SW 1271 (cell line): ENCODE measurements at places on chromosomes 1 and 21.

DNA sequence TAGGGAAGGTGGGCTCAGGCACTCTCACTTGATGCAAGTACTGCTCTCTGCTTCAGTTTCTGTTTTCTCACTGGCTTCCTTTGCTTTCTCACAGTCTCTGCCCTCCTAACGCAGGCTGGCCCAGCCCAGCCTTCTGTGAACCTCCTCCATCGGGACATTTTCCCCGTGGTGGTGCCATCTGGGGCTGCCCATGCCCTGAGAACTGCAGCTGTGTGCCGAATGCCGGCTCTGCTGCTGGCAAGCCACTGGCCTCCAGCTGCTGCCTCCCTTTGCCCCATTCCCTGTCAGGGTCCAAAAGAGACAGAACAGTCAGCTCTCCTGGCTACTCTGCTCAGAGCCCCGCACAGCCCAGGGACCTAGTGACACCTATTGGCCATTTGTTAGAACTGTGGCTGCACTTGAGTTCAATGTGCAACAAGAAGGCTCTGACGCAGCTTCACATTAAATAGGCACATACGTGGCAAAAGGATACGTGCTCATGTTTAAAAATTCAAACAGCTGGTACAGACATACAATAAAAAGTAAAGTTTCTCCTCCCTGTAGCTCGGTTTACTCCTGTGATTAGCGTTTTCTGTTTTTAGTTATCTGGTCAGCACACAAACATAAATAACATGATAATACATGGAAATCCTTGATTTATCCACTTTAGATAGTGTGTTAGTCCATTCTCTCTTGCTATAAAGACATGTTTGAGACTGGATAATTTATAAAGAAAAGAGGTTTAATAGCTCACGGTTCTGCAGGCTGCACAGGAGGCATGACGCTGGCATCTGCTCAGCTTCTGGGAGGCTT is 46.6 kb downstream of the FCRL5 start:
- peak; percentile 10 for DNase-seq

- no peak for DNase-seq
Observed at GRCh38 chr1:229620876-229621275, 5.0 kb downstream of the TAF5L start.

- no peak for DNase-seq
Observed at GRCh38 chr1:246427611-246428010, 79.5 kb downstream of the SMYD3 start.

DNA sequence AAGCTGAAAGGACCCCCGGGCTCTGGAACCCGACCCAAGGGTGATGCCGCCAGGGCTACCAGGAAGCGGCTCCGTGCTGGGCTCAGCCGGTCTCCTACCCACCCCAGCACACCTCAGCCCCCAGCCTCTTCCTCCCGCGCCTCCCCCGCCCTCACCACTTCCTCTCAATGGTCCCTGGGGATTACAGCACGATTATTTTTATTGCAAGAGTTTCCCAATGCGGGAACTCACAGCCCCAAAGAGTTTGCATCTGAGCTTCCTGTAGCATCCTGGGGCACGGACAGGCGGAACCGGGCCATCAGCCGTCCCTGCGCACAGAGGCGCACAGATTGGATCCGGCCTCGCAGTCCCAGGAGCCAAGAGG is 8.7 kb upstream of the SLX9 start:
- DNase-seq = no peak

DNA sequence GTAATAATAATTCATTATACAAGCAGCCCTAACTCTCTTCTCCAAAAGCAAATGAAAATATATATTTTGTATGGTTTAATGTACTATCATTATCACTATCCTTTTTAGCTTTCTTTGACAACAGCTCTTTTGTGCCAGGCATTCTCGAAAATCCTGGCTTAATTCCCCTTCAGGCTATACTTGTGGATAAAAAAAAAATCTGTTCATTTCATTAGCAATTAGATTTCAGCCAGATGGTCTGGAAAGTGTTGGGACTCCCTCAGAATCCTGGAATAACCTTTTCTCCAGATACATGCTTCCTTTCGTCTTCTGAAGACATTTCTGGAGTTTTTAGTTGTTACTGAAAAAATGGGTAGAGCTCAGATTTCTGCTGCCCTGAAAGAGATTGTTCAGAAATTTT is 83.4 kb upstream of the PLPPR4 start:
- no peak for DNase-seq

DNA sequence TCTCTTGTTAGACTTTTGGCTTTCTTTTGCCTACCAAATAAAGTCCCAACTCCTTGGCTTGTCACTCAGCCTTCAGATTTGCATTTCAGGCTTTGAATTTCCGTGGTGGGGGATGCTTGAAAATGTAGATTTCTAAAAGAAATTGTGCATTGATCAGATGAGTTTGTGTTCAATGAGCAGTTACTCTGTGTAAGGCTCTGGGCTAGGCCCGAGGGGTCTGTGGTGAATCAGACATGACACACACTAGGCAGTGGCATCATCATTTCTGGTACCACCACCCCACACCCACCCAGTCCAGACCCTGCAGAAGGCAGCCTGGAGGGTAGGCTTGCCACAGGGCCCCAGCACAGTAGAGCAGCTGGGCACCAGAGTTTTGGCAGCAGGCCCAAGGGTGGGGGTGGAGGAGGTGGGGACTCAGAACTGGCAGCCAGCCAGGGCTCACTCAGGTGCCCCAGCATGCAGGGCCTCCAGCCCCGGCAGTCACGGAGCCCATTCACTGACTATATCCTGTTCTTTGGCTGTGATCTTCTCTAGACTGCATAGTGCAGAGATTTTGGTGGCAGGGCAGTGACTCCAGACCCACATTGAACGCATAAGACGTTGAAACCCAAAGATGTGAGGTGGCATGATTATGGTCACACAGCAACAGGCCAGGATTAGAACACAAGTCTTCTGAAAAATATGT is 97.2 kb upstream of the ARTN start:
- DNase-seq = no peak

DNA sequence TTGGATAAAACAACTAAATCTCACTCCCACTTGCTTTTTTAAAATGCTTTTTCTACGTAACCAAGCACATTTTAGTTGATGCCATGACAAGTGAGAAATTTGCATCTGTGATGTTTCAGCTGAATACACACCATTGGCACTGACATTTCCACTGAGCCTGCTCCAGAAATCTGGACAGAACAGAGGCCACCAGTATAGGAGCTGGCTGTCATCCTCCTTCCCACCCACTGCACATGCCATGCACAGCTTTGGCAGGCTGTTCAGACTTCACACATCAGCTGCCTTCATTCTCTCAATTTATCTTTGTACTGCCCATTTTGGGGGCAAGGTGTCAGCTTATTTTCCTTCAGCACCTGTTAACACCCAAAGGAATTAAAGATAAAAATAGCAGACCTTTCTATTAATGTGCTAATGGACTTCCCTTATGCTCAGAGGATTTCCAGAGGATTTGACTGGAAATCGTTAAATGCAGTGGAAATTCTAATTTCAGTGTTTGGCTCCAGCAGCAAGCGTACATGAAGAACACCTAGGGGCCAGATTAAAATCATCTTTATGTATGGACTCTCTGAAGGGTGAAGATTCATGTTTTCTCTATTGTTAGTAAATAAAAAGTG is 12.9 kb upstream of the PODN start:
- DNase-seq = no peak

- no peak for DNase-seq
Observed at GRCh38 chr1:203678943-203679661, 52.5 kb downstream of the ATP2B4 start.

DNA sequence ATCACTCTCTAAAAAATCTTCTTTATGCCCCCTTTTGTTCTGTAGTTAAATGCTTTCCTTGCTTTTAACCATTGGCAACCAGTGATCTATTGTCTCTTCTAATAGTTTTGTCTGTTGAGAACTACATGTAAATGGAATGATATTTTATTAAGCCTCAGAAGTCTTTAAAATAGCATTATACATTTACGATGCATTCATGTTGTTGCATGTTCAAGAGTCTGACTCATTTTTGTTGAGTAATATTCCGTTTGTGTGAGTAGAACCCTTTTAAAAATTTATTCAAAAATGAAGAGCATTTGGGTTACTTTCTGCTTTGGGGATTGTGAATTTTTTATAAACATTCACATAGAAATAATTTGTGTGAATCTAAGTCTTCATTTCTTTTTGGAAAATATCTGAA is 1352.9 kb downstream of the NCAM2 start:
- no peak for DNase-seq

- no peak for DNase-seq
Observed at GRCh38 chr1:169143984-169144383, 37.5 kb downstream of the ATP1B1 start.

DNA sequence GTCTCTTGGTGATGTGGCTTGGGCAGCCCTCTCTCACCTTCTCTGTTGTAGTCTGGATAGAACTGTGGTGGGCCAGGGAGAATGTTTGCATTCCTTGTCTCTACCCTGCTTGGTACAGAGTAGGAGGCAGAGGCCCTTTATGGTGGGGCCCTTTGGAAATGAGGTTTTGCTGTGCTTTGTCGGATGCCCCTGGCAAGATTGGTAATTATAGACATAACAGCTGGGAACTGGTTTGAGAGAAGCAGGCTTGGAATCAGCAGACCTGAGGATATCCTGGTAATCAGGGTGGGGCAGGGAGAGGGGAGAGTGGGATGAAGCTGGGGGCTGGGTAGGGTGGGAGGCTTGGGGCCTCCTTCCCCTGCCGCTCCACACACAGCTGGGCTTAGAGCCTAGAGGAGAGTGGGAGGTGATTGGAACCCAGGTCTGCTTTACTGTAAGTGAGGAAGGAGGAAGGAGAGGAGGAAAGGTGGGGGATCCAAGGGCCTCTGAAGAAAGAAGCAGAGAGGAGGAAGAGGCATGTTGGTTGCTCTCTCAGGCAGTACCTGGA is 5.0 kb downstream of the VANGL2 start:
- no peak for DNase-seq

DNA sequence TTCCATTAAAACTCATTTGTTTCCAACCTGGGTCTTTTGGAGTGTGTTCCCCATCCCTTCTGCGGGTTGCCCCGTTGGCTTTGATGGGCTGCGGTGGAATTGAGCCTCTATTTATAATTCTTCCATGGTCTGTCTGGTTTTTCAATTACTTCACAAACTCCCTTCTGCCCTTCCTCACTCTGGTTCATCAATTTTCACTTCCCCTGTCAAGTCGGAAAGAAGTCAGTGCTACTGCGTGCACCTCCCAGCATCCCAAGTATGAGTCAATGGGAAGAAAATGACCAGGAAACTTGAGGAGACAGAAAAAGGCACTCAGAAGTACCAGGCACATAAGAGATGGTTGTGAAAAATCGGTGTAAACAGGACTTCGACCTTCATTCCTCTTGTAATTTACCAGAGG is 126.2 kb downstream of the KAZN start:
- DNase-seq = no peak

DNA sequence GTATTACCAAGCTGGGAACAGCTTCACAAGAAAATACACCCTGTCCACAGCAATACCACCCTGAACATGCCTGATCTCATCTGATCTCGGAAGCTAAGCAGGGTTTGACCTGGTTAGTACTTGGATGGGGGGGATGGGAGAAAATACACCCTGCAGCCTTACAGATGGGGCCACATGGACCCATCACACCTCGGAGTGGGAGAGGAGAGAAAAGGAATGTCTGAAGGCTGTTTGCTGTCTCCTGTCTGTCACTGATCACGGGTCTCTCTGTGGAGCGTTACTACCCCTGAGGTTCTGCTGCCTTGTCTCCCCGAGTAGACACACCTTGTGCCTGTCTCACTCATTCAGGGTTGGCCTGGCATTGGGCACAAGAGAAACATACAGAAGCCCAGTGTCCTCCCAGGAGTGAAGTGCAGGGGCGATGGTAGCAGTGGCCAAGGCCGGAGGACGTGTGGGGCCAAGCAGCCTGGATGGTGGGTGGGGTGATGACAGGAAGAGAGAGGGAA is 48.0 kb downstream of the TEX35 start:
- DNase-seq = no peak

DNA sequence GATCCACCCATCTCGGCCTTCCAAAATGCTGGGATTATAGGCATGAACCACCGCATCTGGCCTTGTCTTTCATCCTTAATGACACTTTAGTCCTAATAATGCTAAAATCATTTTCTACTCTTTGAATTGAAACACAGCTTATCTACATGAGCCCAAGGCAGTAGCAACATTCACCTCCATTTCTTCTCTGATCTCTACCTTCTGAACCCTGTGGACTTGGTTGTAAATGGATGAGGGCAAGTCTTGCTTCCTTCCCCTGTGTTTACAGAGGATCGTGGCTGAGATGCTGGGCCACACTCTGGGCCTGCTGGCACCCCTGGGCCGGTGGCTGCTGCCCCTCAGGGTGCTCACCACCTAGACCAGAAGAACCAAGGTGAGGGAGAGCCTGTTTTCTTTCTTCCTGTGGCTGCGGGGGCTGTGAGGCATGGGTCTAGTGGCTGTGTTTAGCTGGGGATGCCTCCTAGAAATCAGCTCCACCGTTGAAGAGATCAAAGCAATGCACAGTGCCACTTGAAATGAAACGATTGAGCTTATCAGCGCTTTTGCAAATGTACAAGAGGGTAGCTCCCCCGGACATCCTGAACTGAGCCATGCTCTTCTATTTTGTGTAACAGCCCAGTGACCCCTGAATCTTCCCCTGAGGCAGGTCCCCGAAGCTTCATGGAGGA is 32.2 kb upstream of the LGALS8 start:
- no peak for DNase-seq

DNA sequence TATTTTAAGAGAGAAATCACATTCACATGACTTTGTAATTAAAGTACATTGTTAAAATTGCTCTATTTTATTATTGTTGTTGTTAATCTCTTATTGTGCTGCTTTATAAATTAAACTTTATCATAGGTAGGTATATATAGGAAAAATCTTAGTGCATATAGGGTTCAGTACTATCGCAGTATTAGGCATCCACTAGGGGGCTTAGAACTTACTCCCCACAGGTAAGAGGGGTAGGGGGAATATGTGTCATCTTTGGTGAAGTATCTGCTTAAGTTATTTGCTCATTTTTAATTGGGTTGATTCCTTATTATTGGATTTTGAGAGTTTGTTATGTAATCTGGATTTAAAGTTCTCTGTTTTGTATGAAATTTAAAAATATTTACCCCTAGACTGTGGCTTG is 385.2 kb downstream of the DUSP10 start:
- DNase-seq = no peak

DNA sequence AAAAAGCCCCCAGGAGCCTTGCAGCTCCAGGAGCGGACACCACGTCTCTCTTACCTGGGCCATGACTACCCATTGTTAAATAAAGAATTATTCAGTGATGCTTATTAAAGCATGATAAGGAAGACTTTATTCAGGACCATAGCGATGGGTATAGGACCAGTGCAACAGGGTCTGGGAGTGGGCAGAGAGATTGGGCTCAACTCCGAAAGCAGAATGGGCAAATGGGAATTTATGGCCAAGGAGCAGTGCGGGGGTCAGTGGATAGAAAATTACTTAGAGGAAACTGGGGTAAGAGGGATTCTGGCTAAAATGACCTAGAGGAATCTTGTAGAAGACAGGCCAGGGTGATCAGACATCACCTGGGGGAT is 580 bp upstream of the ATP5PO start:
- DNase-seq = no peak

GRCh38 chr1:76713535-76713934 is 153.7 kb upstream of the ST6GALNAC5 start:
- DNase-seq = no peak

GRCh38 chr1:44423591-44424537 is 18.8 kb downstream of the RNF220 start:
- no peak for DNase-seq
